A549 treated with CpdA at 1 μM for 4 hours (cell line): ENCODE measurements at places on chromosomes 4 and X. TPM values are rescaled to one million over a fixed set of nuclear protein-coding genes. Genes with fewer than 3 reads are reported as not detected.

Gene PWWP3B
- not detected in 5 replicates for total RNA-seq

Gene HCFC1
- 36.3 to 45.1 TPM (median 40.5 TPM) in 5 replicates for total RNA-seq

Gene FAM241A
- 0.74 to 1.1 TPM (median 0.95 TPM) in 5 replicates for total RNA-seq

Gene PHKA1
- total RNA-seq = 18.0 to 21.7 TPM (median 20.3 TPM) in 5 replicates

Gene MAGEA9
- total RNA-seq = not detected in 5 replicates

Gene EDA
- total RNA-seq = 0.51 to 0.94 TPM (median 0.62 TPM) in 5 replicates

Gene SOWAHD
- 0.09 to 0.14 TPM (median 0.13 TPM) in 4 of 5 replicates, not detected in the other for total RNA-seq

Gene XAGE2
- not detected in 5 replicates for total RNA-seq

Gene KLF8
- 0.05 TPM in 1 of 5 replicates, not detected in the others for total RNA-seq

Gene CDKL2
- 0.28 to 0.99 TPM (median 0.73 TPM) in 5 replicates for total RNA-seq

Gene MND1
- total RNA-seq = 12.3 to 16.2 TPM (median 13.8 TPM) in 5 replicates

Gene CSAG1
- 0.18 to 0.37 TPM (median 0.27 TPM) in 4 of 5 replicates, not detected in the other for total RNA-seq

Gene SUV39H1
- 21.5 to 23.4 TPM (median 21.8 TPM) in 5 replicates for total RNA-seq

Gene ENAM
- not detected in 5 replicates for total RNA-seq

Gene RBM41
- total RNA-seq = 9.0 to 13.7 TPM (median 10.9 TPM) in 5 replicates

Gene KLHL5
- total RNA-seq = 39.2 to 63.8 TPM (median 51.5 TPM) in 5 replicates

Gene MID2
- 6.5 to 8.1 TPM (median 6.6 TPM) in 5 replicates for total RNA-seq

Gene DUX4
- total RNA-seq = not detected in 5 replicates
